Right ventricle myocardium inferior (tissue), 1 donor: ENCODE measurements at places on chromosomes 5 and 9. TPM values are rescaled to one million over a fixed set of nuclear protein-coding genes. Genes with fewer than 3 reads are reported as not detected.

GRCh38 chr5:53479590-53480415, 626 bp upstream of the FST start:
- peak; percentile 83 for DNase-seq

- no peak for DNase-seq
Observed at GRCh38 chr9:35826071-35826701, 2.3 kb downstream of the FAM221B start.

IFNA7 gene
- not detected for total RNA-seq

DNA sequence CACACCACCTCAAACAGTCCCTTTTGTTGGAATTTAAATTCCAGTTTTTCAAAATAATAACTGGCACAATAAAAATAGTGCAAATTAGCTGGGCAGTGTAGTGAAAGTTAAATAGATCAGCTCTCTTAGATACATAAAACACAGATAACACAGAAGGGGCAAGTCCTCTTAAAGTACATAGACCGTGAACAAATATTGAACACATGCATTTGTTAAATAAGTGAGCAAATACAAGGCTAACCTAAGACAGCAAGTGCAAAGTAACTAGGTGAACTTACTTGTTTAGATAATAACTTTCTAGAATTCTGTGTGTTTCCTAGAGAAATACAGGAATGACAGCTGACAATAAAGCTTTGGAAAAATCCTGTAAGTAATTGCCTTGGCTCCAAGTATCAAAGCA, 280.1 kb downstream of the DOCK8 start:
- DNase-seq, result no peak

FOXD4L3 gene
- total RNA-seq, result not detected

DMGDH gene
- 2.0 TPM for total RNA-seq

CCDC171 gene
- 1.6 TPM for total RNA-seq

- DNase-seq, result peak; percentile 100
Observed at GRCh38 chr9:127770905-127771569, 7.4 kb downstream of the SH2D3C start.
